AG04449 (cell line): ENCODE measurements at places on chromosomes 11 and 22.

- DNase-seq: no peak
Measured at GRCh38 chr11:45930031-45930794, 7.8 kb downstream of the LARGE2 start.

GRCh38 chr22:25364281-25364680 is 144.8 kb downstream of the CRYBB2 start:
- no peak for DNase-seq

GRCh38 chr22:25409240-25409639 is 155.2 kb upstream of the GRK3 start:
- DNase-seq: no peak

DNA sequence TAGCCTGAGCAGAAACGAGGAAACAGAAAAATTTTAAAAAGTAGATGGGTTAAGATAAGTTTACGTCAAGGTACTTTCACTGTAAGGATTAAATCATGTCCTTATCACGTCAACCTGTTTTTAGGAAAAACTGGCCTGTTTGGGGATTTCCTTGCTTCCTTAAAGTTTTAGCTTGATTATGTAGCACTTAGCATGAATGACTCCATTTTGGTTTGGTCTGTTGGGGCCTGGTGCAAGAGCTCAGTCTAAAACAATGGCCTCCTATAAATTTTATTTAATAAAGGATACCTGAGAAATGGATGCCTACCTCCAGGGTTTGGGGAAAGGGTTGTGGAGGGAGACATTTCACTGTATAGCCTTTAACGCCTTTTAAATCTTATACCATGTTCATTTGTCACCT is 33.2 kb upstream of the CSTF3 start:
- no peak for DNase-seq

DNA sequence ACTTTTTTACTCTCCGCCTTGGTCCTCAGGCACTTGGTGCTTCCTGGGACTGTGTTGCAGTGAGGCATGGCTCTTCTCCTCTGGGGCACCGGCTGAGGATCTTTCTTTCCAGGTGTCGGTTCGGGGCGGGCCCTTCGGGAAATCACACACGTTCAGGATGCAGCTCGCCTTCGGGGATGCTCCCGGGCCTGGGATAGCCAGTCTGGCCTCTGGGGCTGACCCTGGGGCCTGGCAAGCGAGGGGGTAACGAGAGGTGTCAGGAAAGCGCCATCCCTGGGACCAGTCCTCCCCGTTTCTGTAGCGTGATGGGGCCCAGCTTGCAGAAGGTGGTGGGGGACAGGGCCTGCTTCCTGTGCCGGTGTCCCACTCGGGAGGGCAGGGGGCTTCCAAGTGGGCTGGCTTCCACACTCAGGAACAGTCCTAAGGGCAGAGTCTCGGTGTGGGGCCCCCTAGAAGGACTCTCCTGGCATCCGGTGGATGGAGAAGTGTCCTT is 53.6 kb downstream of the LRP5 start:
- DNase-seq: no peak
